ENCODE measurements at places on chromosomes 4 and X.
A peak's percentile ranks its signal among the peaks of the same experiment; 100 is the strongest.

DNA sequence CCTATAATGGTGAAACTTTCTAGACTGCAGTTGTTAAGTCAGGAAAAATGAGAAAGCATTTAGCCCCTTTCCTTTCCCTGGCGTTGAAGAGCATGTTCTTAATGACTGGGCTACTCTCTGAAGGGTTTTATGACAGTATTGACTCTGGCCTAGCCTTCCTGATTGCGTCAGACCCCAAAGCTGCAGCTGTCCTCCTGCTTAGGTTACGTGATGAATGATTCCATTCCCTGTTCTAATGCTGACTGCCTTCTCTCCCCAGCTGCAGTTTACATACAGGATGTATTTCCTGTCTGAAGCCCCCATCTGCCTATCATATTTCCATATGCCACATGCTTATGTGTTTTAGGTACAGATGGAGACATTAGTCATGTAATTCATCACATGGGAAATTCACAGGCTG, 105.8 kb upstream of the EGFL6 start:
- H3K4me1 ChIP-seq = no peaks in the 10 kb centered on the region
- no peaks in the 10 kb centered on the region for H3K36me3 ChIP-seq
- no peak overlapping the region for H3K4me3 ChIP-seq
- DNase-seq = no peak
- no peak overlapping the region for H3K27ac ChIP-seq

- no peaks in the 10 kb centered on the region for H3K36me3 ChIP-seq
- no peak overlapping the region for H3K4me3 ChIP-seq
- no peak for DNase-seq
- no peaks in the 10 kb centered on the region for H3K4me1 ChIP-seq
- H3K27ac ChIP-seq = no peak overlapping the region
- no peaks in the 10 kb centered on the region for H3K27me3 ChIP-seq
Observed at GRCh38 chr4:6362896-6363295, 93.2 kb downstream of the WFS1 start.

GRCh38 chrX:119817130-119817690, 25.8 kb upstream of the RPL39 start:
- DNase-seq = no peak
- peaks cover 7% of the 10 kb centered on the region for H3K4me1 ChIP-seq
- no peaks in the 10 kb centered on the region for H3K27me3 ChIP-seq
- H3K4me3 ChIP-seq = no peak overlapping the region

DNA sequence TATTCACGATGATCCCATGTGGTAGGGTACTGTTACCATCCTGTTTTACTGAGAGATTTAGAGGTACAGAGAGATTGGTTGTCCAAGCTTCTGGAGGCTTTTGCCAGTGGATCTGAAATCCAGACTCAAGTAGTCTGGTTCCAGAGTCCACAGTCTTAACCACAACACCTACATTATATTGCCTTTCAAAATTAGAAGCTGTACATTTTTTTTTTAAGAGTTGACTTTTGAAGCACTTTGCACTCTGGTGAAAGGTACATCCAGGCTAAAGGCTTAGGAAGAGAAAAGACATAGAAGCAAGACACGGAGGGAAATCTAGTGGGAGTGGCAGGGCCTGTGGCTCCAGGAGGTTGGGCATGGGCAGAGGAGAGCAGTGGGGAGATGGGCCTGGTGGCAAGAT, 122.1 kb downstream of the AFF1 start:
- DNase-seq = no peak
- peaks cover 14% of the 10 kb centered on the region for H3K4me1 ChIP-seq
- H3K4me3 ChIP-seq = no peak overlapping the region
- no peaks in the 10 kb centered on the region for H3K27me3 ChIP-seq
- H3K36me3 ChIP-seq = no peaks in the 10 kb centered on the region

GRCh38 chrX:75784680-75785491, at the start of gene MAGEE2:
TSS of gene MAGEE2 (minus strand) at chrX:75785254. CDS start at chrX:75785051, 203 bp downstream.
- peak; percentile 18 for DNase-seq
- no peaks in the 10 kb centered on the region for H3K36me3 ChIP-seq

Measured in natural killer cell (primary cell).